ENCODE measurements at places on chromosomes 6 and 20.

DNA sequence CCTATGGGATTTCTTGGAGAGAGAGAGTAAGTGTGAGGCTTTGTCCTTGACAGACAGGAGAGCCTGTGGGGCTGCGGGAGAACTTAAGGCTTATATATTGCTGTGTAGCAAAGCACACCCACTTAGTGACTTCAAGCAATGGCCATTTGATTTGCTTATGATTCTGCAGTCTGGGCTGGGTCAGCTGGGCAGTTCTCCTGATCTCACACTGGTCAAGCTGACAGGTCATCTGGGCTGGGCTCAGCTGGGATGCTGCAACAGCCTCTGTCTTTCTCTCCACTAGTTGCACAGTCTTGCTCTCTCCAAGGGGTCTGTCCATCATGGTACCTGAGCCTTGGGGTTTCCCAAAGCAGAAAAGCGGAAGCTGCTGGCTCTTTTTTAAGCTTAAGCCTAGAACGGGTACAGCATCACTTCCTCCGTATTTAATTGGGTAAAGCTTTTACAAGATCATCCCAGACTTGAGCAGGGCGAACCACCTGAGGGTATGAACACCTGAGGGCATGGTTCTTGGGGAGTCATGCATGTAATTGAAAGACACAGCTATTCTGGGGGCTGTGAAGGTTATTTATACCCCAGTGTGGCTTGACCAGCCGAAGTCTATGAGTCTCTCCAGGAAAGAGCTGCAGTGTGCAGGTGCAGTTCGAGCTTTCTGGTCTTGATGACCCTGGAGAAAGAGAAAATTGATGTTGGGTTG is 13.3 kb upstream of the GGTLC1 start:
- DNase-seq, result no peak

DNA sequence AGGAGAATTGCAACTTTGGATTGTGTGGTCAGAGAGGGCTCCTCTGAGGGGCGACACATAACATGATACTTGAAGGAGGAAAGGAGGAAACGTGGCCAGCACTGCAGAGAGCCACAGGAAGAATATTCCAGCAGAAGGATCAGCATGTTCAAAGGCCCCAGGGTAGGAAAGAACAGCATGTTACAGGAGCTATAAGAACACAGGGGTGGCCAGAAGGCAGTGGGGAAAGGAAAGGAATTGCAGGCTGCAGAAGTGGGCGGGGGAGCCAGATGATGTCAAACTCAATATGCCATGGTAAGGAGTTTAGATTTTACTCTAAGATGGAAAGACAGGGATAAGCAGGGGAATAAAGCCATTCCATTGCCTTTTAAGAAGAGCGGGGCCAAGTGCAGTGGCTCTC is 30.7 kb downstream of the MGME1 start:
- no peak for DNase-seq

GRCh38 chr6:128367437-128367836 is 153.0 kb downstream of the PTPRK start:
- no peak for DNase-seq

DNA sequence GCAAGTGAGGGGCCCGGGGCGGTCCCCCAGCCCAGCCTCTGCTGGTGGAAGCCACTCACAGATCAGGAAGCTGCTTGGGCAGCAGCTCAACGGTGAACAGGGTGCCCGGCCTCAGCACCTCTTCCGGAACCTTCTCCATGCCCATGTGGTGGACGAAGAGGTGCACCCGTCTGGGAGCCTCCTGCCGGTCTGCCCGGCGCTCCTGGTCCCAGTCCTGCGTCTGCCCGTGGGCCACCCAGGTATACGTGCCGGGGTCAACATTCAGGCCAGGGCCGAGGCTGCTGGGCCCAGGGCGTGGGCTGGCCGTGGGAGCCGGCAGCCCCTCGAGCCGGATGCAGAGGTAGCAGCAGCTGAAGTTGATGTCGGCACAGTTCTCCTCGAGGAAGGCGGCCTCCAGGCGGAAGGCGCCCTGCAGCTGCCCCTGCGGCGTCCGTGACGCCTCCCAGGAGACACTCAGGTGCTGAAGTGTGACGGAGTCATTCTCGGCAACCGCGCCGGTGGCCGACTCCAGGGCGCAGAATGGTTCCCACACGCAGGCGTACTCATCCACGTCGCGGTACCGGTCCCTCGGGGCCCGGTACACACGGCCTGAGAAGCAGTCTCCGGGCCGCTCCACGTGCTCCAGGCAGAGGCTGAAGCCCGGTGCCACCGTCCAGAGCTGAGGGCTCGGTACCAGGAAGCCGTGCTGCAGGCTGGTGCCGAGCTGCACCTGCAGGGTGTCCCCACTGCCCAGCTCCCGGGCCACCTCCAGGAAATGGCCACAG is 8.7 kb downstream of the FNDC11 start:
- no peak for DNase-seq

DNA sequence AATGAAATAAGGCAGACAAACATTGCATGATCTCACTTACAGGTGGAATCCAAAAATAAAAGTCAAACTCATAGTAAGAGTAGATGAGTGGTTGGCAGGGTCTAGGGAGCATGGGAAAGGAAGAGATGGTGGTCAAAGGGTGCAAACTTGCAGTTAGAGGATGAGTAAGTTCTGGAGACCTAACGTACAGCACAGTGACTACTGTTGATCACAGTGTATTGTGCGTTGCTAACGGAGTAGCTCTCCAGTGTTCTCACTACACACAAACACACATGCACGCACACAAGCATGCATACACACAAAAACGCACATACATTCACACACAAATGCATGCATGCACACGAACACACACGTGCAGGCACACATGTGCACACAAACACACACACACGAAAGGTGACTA is 54.9 kb downstream of the LY86 start:
- no peak for DNase-seq

DNA sequence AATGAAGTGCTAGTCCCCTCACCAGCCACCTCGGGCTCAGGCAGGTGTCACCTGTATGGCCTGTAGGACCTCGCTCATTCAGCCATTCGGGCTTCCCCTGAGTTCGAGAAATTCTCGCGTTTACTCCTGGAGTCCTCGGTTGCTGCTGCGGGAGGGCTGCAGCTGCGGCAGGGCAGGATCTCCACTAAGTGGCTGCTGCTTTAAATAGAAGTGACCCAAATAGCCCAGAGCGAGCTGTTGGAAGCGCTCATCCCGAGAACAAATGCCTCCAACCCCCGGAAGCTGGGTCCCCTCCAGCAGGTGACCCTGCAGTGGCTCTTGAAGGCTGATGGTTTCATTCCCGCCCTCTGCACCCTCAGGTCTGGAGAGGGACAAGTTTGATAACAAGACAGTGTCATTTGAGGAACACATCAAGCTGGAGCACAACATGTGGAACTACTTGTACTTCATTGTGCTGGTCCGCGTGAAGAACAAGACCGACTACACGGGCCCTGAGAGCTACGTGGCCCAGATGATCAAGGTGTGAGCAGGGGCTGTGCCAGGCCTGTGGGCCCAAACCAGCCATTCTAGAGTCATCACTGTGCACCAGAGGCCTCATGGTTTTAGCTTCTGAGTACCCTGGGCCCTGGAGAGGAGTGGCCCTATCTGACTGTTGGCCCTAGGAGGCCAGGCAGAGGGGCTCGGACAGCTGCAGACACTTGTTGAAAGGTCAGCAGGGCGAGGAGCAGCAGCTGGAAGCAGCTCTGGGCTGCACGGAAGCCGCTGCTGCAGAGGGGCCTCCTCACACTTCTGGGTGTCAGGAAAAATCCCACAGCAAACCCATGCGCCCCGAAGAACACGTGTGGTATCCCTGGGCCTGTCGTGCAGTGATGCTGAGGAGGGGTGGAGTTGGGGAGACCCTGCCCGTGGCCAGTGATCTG is 18.1 kb downstream of the UQCC2 start:
- no peak for DNase-seq

GRCh38 chr6:47071681-47072080 is 29.5 kb upstream of the ADGRF1 start:
- DNase-seq, result no peak

DNA sequence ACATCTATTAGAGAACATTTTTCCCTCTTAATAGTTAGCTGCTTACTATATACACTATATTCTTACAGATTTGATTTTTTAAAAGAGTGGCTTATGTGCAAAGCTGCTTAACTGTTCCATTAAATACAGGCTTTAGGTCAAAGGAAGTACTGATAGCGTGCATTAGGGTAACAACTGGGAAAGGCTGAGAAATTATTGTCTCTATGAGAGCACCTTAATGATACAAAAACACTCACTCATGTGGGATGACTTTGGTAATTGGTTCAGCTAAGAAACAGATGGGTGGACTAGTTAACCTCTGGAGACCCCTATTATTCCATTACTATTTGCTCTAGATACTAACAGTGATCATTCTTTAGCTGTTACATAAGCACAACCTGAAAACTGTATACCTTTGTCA is 4.0 kb downstream of the DCDC2 start:
- DNase-seq, result no peak

GRCh38 chr6:79780881-79781280 is 149.8 kb downstream of the SH3BGRL2 start:
- no peak for DNase-seq
